ENCODE measurements at places on chromosomes 2 and 18. TPM values are rescaled to one million over a fixed set of nuclear protein-coding genes. Genes with fewer than 3 reads are reported as not detected.

GRCh38 chr2:209351636-209352035 lies 72.2 kb upstream of the MAP2 start:
- no peak for DNase-seq

DNA sequence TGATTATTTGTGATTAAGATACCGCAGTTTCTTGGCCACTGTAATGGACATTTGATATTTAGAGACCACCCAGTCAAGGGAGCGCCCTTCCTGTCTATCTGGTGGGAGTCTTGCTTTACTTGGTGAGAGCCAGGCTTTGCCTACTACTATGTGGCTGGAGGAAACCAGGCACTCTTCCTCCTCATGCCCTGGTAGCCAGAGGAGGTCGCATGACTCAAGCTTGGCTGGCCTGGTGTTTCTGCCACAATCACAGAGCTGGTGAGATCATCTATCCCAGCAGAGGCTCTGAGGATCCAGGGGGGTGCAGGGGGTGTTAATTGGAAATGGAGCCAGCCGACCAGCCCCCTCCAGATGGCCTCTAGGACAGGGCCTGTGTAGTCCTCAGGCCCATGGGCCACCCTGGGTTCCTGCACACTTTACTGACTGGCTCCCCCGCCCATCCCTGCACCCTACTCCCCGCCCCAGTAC lies 46.8 kb upstream of the BIN1 start:
- no peak for DNase-seq

CXCR4 gene
- total RNA-seq, result 51.5 TPM

HOXD8 gene
- total RNA-seq, result 17.0 TPM

- no peak for DNase-seq
These were observed 330.7 kb downstream of the MTX2 start for GRCh38 chr2:176599796-176600485.

ASAP2 gene
- total RNA-seq, result 19.0 TPM

FAM161A gene
- 6.4 TPM for total RNA-seq

FTCDNL1 gene
- 2.2 TPM for total RNA-seq

GRCh38 chr2:121360566-121361300 lies 75.7 kb upstream of the TFCP2L1 start:
- no peak for DNase-seq

PTMA gene
- 634 TPM for total RNA-seq

GRB14 gene
- 1.1 TPM for total RNA-seq

GRCh38 chr2:99489063-99489760 lies 605 bp downstream of the REV1 start:
- DNase-seq, result peak; percentile 42

- no peak for DNase-seq
These were observed 65.5 kb downstream of the DGKD start for GRCh38 chr2:233419602-233420391.

GRCh38 chr2:207066791-207067460 lies 98.8 kb downstream of the KLF7 start:
- DNase-seq, result no peak

LINC00305 gene
- total RNA-seq, result not detected

SPHKAP gene
- 2.3 TPM for total RNA-seq

- no peak for DNase-seq
These were observed 8.6 kb upstream of the PCARE start for GRCh38 chr2:29082804-29083495.

ZNF385B gene
- 0.89 TPM for total RNA-seq

- no peak for DNase-seq
These were observed 11.0 kb downstream of the CROCC2 start for GRCh38 chr2:240917009-240917683.

DNA sequence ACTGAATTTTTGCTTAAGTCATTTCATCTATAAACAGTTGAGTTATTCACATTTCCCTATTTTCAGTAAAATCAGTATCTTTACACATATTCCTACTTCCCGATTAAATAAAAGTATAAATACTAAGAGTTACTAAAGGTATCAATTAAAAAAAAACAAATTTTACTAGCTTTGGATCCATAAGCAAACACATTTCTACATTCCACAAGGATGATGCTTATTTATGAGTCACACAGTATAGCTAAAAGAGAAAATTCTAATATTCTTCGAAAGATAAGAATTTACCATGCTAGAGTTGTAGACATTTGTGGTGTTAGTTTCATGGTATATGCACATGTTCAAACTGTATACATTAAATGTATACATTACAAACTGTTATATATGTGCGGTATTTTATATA lies 23.7 kb downstream of the PGAP1 start:
- no peak for DNase-seq

DNA sequence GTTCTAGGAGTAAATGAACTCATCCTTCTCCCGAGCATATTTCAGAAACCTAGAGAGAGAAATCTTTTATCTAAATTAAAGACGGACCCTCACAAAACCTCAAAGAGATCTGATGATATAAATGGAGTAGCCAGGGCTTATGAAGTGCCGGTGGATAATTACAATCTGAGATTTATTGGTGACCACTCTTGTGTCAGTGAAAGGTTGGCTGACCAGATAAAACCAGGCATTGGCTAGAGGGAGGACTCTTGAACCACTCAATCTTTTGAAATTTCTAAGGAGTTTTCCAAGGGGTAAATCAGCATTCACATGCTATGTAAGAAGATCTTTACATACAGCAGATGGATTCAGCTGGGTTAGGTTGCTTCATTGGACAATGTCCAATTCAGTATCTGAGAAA lies 227.3 kb upstream of the MMADHC start:
- DNase-seq, result no peak

- no peak for DNase-seq
These were observed 80.8 kb downstream of the PTGR3 start for GRCh38 chr18:75128051-75128605.

SIX3 gene
- not detected for total RNA-seq

DNA sequence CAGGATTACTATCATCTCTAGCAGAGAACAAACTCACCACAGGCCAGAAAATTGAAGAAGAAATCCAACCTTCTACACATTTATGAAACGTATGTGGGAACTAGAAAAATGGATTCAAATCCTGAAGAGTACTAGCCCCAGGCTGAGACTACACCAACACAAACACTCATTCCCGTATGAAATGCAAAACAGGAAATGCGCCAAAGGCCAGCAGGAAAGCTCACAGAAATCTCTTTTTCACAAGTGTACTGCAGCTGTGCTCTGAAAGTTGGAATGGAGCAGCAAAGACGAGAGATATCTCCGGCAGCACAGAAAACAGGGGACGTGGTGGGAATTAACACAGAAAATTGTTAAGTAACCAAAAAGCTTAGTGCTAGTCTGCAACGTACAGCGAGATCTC lies 913.5 kb downstream of the TDRD15 start:
- DNase-seq, result peak; percentile 70

IL36A gene
- not detected for total RNA-seq

PTPN18 gene
- 12.9 TPM for total RNA-seq

MATN3 gene
- 0.30 TPM for total RNA-seq

- peak; percentile 11 for DNase-seq
These were observed 7.5 kb upstream of the CCDC195 start for GRCh38 chr2:224723586-224724217.

GRCh38 chr2:66651295-66651694 lies 216.4 kb downstream of the MEIS1 start:
- no peak for DNase-seq

DNA sequence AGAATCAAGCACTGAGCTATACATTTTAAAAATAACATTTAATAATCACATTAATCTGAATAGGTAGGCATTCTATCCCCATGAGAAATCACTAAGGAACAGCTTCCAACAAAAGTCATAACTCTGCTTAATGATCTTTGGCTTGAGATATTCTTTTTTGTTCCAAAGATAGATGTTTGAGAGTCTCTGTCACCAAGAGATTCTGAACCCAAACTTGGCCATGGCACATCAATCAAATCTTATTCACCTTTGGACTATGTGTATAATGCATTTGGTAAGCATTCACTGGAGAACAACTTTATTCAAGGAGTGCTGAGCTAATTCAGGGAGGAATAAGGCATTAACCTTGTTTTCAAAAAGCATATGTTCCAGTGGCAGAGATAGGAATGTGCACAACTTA lies 743.3 kb downstream of the SLC4A3 start:
- DNase-seq, result no peak

KYNU gene
- total RNA-seq, result 3.2 TPM

SLC9A4 gene
- 1.3 TPM for total RNA-seq

GRCh38 chr2:85668009-85668856 lies at the start of gene SFTPB:
SFTPB (minus strand) TSS chr2:85668199; CDS start chr2:85668183, 16 bp downstream.
- no peak for DNase-seq

Data from skin of body (tissue), 3 donors.